Osteoblast (primary cell): ENCODE measurements at places on chromosomes 7 and 10. TPM values are rescaled to one million over a fixed set of nuclear protein-coding genes. Genes with fewer than 3 reads are reported as not detected.
A peak's percentile ranks its signal among the peaks of the same experiment; 100 is the strongest.

- no peak overlapping the region for H3K4me3 ChIP-seq
- H3K36me3 ChIP-seq, result no peaks in the 10 kb centered on the region
- H3K27me3 ChIP-seq, result peaks cover 58% of the 10 kb centered on the region
- DNase-seq, result peak; percentile 66
Observed at GRCh38 chr7:128203047-128203491, 38.0 kb upstream of the LEP start.

DNA sequence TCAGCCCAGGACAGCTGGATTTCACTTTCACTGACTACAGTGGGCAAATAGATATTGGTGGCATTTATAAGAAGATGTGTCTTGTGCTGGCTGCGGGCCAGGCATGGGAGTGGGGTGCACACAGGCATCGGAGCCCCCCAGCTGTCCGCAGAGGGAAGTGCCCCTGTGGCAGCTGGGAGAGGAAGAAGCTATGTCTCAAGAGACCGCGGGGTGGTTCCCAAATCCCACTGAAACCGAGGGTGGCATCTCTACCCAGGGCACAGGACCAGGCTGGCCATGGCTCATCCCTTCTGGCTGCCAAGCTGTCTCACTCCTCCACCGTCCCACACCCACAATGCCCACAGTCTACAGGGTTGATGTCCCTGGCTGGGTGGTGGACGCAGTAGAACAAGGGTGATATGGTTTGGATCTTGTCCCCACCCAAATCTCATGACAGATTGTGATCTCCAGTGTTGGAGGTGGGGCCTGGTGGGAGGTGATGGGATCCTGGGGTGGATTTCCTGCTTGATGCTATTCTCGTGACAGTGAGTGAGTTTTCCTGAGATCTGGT is 94.8 kb downstream of the TCERG1L start:
- no peaks in the 10 kb centered on the region for H3K36me3 ChIP-seq
- H3K4me1 ChIP-seq, result no peaks in the 10 kb centered on the region
- H3K27me3 ChIP-seq, result no peaks in the 10 kb centered on the region
- H3K27ac ChIP-seq, result no peak overlapping the region

DNA sequence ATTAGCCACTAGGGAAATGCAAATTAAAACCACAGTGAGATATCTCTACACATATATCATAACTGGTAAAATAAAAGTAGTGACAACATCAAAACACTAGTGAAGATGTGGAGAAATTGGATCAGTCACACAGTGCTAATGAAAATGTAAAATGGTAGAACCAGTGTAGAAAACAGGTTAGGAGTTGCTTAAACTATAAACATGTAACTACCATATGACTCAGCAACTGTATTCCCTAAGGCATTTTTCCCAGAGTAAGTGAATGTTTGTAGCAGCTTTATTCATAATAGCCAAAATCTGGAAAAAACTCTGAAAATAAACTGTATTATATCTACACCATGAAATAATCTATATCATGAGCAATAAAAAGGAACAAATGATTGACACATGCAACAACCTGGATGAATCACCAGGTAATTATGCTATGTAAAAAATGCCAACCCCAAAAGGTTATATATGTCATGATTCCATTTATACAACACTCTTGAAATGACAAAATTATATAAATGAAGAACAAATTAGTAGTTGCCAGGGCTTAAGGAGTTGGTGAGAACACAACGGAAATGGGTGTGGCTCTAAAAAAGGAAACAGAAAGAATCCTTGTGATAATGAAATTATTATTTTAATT is 22.8 kb downstream of the SLC25A40 start:
- H3K4me3 ChIP-seq, result no peak overlapping the region
- H3K4me1 ChIP-seq, result peaks cover 6% of the 10 kb centered on the region
- H3K27me3 ChIP-seq, result no peaks in the 10 kb centered on the region
- H3K36me3 ChIP-seq, result peaks cover 8% of the 10 kb centered on the region

DNA sequence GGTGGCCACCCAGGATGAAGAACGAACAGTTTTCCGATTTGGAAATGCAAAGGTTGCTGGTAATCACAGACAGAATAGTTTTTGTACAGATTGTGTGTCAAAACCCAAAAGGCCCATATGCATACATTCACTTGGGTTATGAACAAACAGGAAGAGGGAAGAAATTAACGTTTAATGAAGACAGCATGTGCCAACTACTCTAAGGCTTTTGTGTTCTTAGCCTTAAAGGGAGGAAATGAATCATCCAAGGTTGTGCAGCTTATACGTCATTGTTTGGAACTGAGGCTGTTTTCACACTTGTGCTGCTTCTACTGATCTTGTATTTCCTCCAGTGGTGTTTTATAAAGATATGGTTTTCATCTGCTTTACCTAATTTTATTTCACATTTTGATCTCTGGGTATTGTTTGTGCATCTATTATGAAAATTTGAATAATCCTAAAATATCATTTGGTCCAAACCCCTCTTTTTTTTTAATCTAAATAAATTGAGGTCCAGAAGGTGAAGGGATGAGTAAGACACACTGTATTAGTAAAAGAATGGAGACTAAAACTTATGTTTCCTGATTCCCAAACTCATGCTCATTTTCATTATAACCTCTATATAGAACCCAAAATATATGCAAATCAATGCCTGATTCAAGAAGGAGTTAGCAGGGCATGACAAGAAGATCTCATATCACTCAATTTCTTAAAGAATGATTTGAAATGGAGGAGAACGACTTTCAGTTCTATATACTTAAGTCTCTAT is 373.1 kb downstream of the THSD7A start:
- no peaks in the 10 kb centered on the region for H3K4me1 ChIP-seq
- H3K27me3 ChIP-seq, result no peaks in the 10 kb centered on the region
- no peak overlapping the region for H3K27ac ChIP-seq
- peak; percentile 1 for DNase-seq

GRCh38 chr10:61464461-61465170 is 11.4 kb upstream of the TMEM26 start:
- DNase-seq, result peak; percentile 32
- no peaks in the 10 kb centered on the region for H3K27me3 ChIP-seq
- H3K4me1 ChIP-seq, result peaks cover 32% of the 10 kb centered on the region
- H3K36me3 ChIP-seq, result no peaks in the 10 kb centered on the region

The AKR1C3 gene
- 207 and 238 TPM in 2 replicates for total RNA-seq

The ZPBP gene
- total RNA-seq, result not detected in 2 replicates

DNA sequence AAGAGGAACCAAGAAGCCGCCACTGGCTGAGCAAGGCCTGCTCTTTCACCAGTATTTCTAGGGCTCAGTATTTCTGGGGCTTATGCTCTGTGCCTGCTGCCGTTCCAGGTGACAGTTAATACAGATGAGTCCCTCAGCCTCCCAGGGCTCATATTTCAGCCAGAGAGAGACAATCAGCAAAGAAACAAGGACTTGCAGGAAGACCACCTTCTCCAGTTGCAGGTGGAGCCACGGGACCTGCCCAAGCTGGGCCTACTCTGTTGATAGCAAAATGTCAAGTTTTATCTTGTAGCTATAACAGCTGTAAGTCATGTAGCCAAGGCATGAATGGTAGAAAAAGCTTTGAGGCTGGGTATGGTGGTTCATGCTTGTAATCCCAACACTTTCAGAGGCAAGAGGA is 42.7 kb downstream of the NPTX2 start:
- H3K27ac ChIP-seq, result no peak overlapping the region
- H3K4me3 ChIP-seq, result no peak overlapping the region
- H3K27me3 ChIP-seq, result no peaks in the 10 kb centered on the region
- no peaks in the 10 kb centered on the region for H3K36me3 ChIP-seq
- no peak for DNase-seq

The ASZ1 gene
- not detected in 2 replicates for total RNA-seq

DNA sequence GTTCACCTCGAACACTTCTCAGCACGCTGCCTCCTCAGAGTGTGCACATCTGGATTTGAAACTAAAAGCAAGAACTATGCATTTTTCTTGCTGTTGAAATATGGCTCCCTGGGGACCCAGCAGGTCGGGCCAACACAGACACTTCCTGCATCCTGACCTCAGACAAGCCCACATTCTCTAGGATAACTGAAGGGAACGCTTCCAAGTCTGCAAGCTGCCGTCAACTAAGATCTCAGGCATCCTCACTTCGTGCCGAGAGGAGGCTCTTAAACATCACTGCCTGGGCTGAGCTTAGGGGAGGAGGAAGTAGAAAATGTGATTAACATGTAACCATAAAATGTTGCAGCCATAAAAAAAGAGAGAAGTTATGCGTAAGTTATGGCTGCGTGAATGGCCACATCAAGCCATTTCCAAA is 65.5 kb downstream of the PYROXD2 start:
- peak overlapping the region; percentile 11 for H3K4me3 ChIP-seq
- no peaks in the 10 kb centered on the region for H3K27me3 ChIP-seq
- peaks cover 32% of the 10 kb centered on the region for H3K4me1 ChIP-seq

The SRGN gene
- total RNA-seq, result 344 and 474 TPM in 2 replicates

GRCh38 chr10:13346283-13347042 is 1.6 kb downstream of the SEPHS1 start:
- DNase-seq, result peak; percentile 96
- peak overlapping the region; percentile 82 for H3K27ac ChIP-seq
- H3K36me3 ChIP-seq, result peaks cover 3% of the 10 kb centered on the region
- peaks cover 12% of the 10 kb centered on the region for H3K27me3 ChIP-seq

The SCIN gene
- 4.7 TPM in 2 replicates for total RNA-seq

- no peaks in the 10 kb centered on the region for H3K27me3 ChIP-seq
- DNase-seq, result no peak
- no peaks in the 10 kb centered on the region for H3K4me1 ChIP-seq
Observed at GRCh38 chr10:6530211-6530840, 49.8 kb downstream of the PRKCQ start.

The GPR37 gene
- under 0.01 and 0.29 TPM in 2 replicates for total RNA-seq

DNA sequence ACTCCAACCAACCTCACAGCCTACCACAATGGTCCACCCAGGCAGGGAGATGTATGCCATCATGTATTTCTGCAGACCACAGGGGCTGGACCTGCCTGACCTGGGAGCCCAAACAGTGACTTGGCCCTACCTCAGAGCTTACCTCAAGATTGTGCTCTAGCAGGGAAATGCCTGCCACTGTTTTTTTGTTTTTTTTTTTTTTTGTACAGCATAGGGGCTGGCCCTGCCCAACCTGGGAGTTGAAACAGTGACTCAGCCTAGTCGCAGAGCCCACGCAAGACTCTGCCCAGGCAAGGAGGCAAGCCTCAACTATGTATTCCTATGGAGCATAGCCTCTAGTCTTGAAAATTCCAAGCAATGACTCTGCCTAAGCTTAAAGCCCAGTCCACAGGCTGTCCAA is 39.3 kb upstream of the CDK6 start:
- H3K27me3 ChIP-seq, result no peaks in the 10 kb centered on the region
- H3K4me1 ChIP-seq, result peaks cover 18% of the 10 kb centered on the region
- no peaks in the 10 kb centered on the region for H3K36me3 ChIP-seq
- peak; percentile 47 for DNase-seq
- H3K27ac ChIP-seq, result no peak overlapping the region
- H3K4me3 ChIP-seq, result no peak overlapping the region

The TAS2R41 gene
- not detected in 2 replicates for total RNA-seq

- H3K27me3 ChIP-seq, result no peaks in the 10 kb centered on the region
- peak; percentile 89 for DNase-seq
- peaks cover 23% of the 10 kb centered on the region for H3K4me1 ChIP-seq
- peak overlapping the region; percentile 52 for H3K27ac ChIP-seq
- no peaks in the 10 kb centered on the region for H3K36me3 ChIP-seq
Observed at GRCh38 chr7:78197447-78197846, 398.9 kb downstream of the PHTF2 start.

DNA sequence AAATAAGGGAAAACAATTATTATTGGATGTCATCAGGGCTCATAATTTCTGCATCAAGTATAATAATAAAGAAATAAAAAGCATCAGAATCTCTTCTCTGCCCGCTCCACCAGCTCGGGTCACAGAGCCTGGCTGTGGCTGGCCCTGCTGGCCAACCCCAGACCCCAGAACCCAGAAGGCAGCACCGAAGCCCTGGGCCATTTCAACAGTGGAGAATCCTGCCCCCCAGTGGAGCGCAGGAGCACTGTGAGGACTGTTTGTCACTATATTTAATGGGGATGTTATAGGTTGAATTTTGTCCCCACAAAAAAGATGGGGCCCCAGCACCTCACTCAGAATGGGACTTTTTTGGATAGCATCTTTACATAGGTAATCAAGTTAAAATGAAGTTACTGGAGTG is 27.3 kb downstream of the DENND11 start:
- H3K27me3 ChIP-seq, result no peaks in the 10 kb centered on the region
- peaks cover 21% of the 10 kb centered on the region for H3K4me1 ChIP-seq
- DNase-seq, result peak; percentile 49
- H3K4me3 ChIP-seq, result no peak overlapping the region

DNA sequence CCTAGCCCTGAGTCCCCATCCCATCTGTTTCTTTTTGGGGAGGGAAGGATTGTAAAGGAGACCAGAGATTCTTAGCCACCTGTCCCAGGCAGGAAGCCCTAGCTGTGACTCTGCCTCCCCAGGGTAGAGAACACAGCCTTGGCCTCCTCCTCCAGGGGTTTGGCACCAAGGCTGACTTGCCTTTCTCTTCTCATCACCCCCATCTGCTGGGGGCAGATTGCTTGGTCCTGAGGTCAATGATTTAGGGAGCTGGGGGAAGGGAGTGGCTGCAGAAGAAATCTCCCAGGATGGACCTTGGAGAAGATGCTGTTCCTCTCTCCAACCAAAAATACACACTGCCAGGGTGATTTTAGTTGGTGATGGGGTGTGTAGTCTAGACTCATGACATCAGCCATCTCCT is 2.6 kb upstream of the MNX1 start:
- H3K4me3 ChIP-seq, result no peak overlapping the region
- peak; percentile 82 for DNase-seq
- H3K4me1 ChIP-seq, result no peaks in the 10 kb centered on the region
- H3K27ac ChIP-seq, result no peak overlapping the region
- peaks cover 95% of the 10 kb centered on the region for H3K27me3 ChIP-seq
